ENCODE measurements at places on chromosomes 13 and 19.

GRCh38 chr19:55333870-55334269, 5.8 kb upstream of the KMT5C start:
- no peak for DNase-seq

DNA sequence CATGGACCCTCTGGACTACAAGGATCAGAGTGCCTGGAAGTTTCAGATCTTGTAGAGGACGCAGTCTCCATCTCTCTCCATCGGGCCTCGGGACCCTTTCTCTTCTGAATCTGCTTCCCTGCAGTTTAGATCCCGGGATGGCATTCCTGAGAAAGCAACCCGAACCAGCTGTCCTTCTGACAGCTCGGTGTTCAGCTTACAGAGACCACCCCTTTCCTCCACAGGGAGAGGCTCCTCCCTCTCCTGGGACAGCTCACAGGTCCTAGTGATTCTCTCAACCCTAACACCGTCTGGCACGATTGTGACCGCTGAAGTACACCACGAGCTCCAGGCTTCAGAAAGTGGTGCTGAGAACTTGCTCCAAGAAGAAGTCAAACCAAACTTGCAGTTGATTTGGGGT, 18.2 kb downstream of the CRX start:
- DNase-seq: no peak

DNA sequence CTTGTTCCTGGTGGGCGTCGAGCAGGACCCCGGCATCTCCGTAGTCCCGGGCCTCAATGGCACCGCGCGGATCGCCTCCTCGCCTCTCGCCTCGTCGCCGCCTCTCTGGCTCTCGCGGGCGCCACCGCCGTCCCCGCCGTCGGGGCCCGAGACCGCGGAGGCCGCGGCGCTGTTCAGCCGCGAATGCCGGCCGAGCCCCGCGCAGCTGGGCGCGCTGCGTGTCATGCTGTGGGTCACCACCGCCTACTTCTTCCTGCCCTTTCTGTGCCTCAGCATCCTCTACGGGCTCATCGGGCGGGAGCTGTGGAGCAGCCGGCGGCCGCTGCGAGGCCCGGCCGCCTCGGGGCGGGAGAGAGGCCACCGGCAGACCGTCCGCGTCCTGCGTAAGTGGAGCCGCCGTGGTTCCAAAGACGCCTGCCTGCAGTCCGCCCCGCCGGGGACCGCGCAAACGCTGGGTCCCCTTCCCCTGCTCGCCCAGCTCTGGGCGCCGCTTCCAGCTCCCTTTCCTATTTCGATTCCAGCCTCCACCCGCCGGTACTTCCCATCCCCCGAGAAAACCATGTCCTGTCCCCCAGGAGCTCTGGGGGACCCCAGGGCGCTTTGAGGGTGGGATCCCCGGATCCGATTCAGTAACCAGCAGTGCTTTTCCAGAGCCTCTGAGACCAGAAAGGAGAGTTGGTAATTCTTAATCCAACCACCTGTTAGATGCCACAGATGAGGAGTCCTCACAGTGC, 885 bp downstream of the MLNR start:
- no peak for DNase-seq

DNA sequence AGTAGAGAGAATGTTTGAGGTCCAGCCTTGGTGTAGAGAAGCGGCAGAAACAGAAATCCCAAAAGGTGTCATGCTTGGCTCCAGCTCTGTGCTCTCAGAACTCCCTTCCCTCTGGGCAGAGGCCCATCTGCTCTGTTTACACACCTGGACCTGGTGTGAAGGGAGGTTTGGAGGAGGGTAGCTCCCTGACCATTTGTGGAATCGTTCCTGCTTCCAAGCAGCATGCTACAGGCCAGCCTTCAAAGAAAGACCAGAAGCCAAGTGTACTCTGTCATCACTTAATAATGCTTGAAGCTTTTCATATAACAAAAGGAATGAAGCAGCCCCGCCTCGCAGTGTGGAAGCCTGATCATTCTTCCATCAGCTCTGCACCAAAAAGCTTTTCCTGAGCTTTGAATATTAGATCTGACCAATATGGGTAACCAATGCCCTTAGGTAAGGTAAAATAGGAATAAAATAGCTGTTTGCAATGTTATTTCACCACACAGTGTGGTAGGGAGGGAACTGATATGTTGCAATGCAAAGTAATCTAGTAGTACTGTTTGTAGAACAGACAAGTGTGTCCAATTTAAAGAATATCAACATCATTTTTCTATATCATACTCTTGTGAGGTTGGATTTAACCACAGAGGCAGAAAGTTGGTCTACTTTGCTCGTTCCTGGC, 63.3 kb downstream of the ZIC5 start:
- DNase-seq: no peak

DNA sequence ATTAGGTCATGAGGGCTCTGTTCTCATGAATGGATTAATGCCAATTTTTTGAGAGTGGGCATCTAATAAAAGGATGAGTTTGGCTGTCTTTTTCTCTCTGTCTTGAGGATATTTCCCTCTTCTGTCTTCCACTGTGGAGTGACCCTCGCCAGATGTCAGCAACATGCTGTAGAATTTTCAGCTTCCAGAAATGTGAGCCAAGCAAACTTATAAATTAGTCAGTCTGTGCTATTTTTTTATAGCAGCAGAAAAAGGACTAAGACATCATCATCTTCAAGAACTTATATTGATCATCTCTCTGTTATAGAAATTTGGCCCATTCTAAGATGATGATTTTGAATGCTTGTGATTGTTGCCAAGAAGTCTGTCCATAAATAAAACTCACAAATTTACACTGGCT, 431.4 kb downstream of the FGF9 start:
- DNase-seq: no peak

DNA sequence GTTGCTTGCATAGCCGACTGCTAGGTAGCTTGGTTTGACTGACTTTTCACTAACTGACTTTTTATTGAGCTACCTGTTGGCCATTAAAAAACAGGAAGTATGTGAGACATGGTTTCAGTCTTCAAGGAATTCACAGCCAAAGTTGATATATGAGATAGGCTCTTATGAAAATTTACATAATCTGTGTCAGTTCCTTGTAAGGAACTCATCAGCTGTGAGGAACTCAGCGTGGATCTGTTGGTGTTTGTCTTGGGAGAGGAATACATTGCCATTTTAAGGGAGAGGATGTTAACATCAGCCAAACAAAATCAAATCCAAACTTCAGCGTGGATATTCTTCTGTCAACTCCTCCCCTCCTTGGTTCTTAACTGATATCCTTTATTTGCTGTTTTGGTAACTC, 2.0 kb downstream of the RNF113B start:
- DNase-seq: no peak

DNA sequence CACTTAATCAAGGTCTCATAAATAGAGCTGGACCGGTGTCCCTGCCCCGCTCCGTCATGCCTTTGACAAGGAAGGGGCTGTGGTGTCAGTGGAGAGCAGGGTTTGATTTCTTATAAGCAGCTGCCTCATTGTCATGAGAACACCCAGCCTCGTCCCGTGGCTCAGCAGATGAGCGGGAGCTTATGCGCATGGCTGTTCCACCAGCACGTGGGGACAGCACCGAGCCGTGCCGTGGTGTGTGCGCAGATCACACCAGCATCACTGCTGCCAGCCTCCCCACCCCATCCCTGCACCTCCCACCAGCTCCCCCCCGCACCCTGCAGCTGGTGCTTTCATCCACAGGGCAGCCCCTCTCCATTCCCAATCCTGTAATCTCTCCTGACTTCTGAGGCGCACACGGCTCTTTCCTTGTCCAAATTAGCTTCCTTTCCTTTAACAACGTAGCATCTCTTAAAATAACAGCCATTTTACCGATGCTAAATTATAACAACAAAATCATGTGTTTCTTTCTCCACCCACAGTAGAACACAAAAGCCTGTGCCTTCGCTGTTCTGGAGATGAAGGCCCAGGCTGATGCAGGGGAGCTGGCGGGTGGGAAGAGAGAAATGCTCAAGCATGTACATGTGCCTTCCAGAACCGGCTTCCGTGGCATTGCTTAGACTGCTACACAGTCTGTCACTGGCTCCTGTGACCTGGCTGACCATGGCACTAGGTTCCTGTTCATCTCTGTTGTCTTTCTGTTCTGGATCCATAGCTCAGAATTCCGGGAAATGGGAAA, 96.8 kb downstream of the RAB20 start:
- no peak for DNase-seq

DNA sequence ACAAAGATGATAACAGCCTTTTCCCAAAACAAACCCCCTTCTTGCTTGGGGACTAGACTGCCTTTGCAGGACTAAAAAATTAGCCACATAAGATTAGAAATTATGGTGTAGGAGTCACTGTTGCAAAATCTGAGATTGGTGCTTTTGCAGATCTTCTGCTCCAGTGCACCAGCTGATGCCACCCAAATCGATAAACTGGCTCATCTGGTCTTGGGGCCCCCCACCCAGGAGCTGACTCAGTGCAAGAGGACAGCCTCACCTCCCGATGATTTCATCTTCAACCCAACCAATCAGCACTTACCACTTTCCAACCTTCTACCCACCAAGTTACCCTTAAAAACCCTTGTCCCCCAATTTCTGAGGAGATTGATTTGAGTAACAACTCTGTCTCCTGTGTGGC, 47.1 kb upstream of the PEPD start:
- no peak for DNase-seq
